ENCODE measurements at places on chromosomes 1 and 21.

GRCh38 chr1:247576514-247576913 is 11.6 kb upstream of the OR2G2 start:
- peak; percentile 9 for DNase-seq

GRCh38 chr1:160768295-160768657 is 27.7 kb upstream of the LY9 start:
- DNase-seq, result peak; percentile 90

DNA sequence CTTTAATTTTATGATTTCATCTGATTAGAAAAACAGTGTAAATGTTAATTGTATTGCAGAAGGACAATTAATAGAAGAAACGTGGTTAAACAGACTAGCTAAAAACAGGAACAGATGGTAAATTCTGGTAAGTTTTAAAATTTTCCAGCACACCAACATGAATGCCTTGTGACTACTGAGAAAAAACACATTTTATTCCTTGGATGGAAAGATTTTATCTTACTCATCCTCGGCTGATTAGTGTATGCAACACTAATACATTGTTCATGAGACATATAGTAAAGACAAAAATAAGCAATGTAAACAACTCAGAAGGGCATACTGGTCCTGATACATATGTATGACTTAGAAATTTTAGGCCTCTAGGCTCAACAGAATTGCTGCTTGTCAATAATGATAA is 4.9 kb upstream of the AK5 start:
- no peak for DNase-seq

DNA sequence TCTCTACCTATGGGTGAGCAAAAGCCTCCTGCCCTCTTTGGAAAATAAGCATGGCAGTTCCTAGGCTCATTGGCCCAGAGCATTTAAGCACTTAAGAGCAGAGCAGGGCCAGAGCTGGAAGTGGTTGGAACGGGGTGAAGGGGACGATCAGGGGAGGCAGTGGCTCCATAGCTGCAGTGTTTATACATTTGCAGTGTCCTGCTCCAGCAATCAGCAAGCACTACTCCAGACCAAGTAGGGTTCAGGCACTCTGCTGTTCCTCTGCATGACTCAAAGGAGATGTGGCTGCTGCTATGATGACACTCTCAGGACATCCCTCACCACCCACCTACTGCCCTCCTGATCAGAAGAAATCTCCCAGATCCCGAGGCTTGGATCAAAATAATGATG is 55.0 kb downstream of the TRABD2B start:
- DNase-seq, result no peak

DNA sequence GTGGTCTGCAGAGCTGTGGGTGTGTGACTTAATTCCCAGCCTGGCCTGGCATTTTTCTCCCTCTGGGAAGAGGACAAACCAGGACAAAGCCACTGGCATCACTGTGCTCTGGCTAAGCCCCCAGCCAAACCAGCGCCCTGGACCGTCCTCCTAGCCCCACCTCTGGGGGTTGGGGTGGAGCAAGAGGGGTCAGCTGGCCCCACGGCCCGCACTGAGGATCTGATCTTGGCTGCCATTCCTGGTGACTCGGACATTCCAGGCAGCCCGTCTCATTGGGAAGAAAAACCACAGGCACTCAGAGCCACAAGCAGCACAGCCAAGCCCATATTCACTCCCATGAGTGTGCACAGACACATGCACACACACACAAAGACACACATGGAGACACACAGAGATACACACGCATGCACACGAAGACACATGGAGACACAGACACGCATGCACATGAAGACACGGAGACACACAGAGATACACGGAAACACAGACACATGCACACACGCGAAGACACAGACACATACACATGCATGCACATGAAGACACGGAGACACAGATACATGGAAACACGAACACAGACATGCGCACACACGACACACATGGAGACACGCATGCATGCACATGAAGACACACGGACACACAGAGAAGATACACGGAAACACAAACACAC is 2.3 kb upstream of the MXRA8 start:
- no peak for DNase-seq

DNA sequence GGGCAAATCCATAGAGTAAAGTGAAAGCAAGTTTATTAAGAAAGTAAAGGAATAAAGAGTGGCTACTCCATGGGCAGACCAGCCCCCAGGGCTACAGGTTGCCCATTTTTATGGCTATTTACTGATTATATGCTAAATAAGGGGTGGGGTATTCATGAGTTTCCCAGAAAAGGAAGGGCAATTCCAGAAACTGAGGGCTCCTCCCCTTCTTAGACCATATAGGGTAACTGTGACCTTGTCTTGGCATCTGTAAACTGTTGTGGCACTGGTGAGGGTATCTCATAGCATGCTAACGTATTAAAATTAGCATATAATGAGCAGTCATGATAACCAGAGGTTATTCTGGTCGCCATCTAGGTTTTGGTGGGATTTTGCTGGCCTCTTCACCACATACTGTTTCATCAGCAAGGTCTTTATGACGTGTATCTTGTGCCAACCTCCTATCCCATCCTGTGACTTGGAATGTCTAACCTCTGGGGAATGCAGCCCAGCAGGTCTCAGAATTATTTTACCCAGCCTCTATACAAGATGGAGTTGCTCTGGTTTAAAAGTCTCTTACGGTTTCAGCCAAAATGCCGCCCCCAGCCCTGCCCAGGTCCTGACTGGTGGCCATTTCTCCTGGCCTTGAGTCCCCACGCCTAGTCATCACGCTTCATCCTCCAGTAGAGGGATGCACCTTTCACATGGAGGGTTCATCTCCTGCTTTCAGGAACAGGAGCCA is 982 bp upstream of the TRIM17 start:
- DNase-seq, result no peak

DNA sequence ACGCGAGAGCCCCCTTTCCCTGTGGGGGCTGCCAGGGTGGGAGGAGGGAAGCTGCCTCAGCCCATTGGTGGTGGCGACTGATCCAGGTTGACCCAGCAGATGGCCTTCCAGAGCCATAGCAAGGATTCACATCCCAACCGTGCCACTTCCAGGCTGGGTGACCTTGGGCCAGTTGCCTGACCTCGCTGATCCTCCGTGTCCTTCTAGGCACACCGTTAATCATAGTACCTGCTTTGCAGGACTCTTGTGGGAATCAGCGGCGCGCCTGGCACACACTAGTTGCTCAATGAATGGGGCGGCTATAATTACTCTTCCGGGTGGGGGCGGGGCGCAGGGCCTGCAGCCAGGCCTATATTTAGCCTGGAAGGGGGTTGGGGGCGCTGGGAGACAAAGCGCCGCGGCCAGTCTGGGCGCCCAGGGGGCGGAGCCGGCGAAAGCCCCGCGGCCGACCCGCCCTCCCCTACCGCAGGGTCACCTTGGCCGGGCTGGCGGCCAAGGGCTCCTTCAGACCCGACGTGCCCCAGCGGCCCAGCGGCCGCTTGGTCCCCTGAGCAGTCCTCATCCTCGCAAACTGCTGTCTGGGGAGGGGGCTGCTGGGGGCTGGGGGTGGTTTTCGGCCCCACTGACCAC is 5.1 kb downstream of the HSPB7 start:
- DNase-seq, result no peak

DNA sequence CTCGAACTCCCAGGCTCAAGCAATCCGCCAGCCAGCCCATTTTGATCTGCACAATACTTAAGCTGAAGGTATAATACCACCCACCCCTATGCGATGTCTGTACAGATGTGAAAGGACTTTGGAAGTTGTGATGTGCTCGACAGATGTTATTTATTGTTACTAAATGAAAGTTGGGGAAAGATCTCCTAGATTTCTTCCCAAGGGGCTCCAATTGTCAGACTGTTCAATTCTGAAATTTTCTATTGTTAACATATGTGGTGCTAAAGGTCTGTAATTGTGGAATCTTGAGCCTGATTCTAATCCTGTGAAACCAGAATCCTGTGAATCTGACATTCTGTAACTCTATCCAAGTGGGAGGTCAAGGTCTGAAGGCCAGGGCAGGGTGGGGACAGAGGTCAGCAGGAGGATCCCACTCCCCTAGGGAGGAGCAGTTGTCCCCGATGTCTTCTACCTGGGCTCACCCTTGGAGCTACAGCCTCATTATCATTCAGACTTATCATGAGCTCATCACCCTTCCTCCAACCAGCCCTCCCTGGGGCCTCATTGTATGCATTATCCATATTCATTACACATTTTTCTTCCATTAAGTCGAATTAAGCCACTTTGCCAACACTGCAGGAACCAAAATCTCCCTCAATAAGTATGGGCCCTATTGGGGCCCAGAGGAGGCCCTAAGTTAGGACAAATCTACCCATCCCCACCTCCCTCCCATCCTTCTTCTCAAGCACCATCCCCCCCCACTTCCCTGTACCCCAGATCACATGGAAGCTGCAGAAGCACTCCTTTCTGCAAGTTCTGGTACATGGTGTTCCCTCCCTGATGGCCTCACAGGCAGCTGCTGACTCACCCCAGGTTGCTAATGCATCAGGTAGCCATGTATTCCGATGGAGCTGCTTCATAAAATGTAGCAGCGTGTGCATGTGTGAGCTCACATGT is 32.3 kb downstream of the SHISAL2A start:
- no peak for DNase-seq

GRCh38 chr1:61101536-61101935 is 19.2 kb downstream of the NFIA start:
- no peak for DNase-seq

GRCh38 chr1:226674892-226675714 is 64.0 kb downstream of the ITPKB start:
- DNase-seq, result peak; percentile 87

DNA sequence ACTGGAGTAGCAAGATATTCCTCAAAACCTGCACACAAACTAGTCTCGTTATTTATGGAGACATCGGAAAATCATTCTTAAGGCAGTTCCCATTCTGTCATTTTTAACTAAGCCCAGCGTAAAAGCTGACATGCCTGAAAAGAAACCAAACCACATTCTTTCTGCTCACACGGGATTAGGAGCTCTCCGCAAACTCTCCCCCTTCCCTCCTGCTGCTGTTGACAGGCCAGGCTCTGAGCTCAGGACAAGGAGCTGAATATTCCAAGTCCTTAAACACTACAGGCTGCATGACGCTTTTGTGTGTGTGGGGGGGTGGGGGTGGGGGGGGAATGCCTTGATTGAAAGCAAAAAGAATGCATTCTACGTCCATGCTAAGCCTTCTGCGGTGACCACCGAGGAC is 5.2 kb downstream of the OLIG1 start:
- no peak for DNase-seq

- DNase-seq, result peak; percentile 48
Measured at GRCh38 chr1:25799935-25800702, at the start of gene SELENON. Gene SELENON (plus strand): TSS chr1:25800193. CDS start chr1:25800231, 38 bp downstream.

DNA sequence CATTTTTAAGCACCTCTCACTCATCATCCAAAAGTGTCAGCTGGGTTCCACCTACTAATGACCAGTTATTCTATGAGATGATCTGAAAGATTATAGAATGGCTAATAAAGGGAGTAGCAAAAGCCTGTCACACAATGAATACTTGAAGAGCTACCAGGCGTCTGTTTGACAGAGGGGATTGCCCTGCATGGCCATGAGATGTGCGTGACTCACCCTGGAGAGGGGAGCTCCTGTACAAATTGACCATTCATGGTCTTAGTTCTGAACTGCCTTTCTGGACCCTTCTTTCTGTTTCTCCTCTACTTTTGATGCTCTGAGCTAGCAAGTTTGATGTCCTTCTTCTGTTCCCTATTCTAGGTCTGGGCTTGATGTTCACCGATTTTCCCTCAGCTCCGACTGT is 85.2 kb upstream of the ABCD3 start:
- no peak for DNase-seq

GRCh38 chr21:34715518-34715917 is 46.7 kb downstream of the CLIC6 start:
- no peak for DNase-seq

GRCh38 chr1:72846476-72847278 is 564.3 kb upstream of the NEGR1 start:
- DNase-seq, result no peak

GRCh38 chr1:101592845-101593244 is 356.0 kb downstream of the S1PR1 start:
- no peak for DNase-seq

- no peak for DNase-seq
Measured at GRCh38 chr1:151166505-151166956, 587 bp downstream of the SCNM1 start.

All from CD4-positive, alpha-beta T cell treated with Interleukin-12 subunit alpha and Interleukin-12 subunit beta, for 1 hour (primary cell).